ENCODE measurements at places on chromosomes 2 and 18.

DNA sequence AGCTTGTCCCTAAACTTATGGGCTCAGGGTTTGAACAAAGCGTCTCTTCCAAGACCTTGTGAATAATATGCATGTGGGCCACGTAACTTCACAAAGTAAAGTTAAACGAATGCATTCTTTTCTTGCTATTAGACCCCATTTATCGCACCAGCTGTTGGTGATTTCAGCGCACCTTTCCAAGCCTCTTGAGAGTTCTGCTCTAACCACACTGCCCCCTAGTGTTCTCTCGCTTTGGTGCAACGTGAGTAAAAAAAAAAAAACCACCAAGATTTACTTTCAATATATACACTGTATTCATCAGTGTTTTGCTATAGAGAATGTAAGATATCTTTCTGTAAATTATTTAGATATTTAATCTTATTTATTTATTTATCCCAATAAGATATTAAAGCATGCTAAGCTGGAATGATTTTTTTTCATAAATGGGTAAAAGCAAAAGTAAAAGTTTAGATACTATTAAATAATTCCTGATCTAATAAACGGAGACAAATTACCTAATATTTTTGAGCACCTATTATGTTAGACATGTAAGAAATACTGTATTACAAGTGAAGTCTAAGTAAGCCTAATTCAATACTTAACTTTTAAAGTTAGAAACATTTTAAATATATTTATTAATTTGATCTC, 459.5 kb downstream of the DLGAP1 start:
- DNase-seq = no peak

- DNase-seq = no peak
Observed at GRCh38 chr18:13381331-13381730, 162.8 kb downstream of the LDLRAD4 start.

- no peak for DNase-seq
Observed at GRCh38 chr2:33786881-33787280, 187.8 kb upstream of the FAM98A start.

GRCh38 chr2:156947261-156947660, 310.2 kb upstream of the GALNT5 start:
- no peak for DNase-seq

Data from HuH-7 (cell line).